H4 (cell line): ENCODE measurements at places on chromosomes 5 and 9.

- DNase-seq = no peak
Observed at GRCh38 chr9:106207298-106207697, 513.0 kb downstream of the TMEM38B start.

DNA sequence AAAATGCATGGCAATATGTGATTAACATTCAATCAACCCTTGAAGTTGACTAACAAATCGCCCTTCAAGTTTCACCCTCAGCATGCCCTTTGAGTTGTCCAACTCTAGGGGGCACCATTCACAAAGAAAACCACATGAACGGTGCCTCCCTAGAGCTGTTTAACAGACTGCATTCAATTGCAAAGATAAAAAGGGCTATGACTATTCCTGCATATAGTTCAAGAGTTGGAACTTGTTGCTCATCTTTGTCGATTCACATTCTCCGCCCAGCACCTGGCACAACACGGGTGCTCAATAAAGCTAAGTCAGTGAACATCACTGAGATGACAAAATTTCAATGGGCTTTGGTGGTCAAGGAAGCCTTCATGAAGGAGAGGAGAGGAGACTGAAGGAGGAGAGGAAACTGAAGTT is 69.6 kb upstream of the SLC30A5 start:
- peak; percentile 56 for DNase-seq

DNA sequence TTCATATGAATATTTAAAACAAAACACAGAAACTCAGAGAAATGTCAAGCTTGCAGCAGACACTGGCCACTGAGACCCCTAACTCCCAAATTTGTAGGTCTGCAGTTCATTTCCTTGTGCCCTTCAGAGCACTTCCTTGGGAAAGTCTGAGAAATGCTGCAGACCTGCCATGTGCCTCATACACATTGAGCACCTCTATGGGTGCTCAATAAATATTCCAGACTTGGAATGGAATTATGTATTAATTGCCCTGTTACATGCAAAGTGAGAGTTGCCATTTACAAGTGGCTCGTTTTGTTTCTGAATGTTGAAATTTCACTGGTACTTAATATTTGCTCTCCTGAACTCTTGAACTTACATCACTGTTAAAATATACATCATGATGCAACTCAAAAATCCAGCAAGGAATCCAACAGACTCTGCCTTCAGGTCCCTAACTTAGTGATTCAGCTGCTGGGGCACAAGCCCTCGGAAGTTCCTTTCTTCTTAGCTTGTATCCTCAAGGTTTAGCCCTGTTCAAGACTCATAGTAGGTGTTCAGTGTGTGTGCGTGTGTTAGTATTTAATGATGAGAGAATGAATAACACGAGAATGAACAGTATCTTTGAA is 90.6 kb downstream of the PTCD2 start:
- no peak for DNase-seq

GRCh38 chr5:62168506-62169281 is 137.3 kb upstream of the KIF2A start:
- DNase-seq = no peak

- DNase-seq = no peak
Observed at GRCh38 chr9:133974631-133975341, 17.3 kb downstream of the VAV2 start.

DNA sequence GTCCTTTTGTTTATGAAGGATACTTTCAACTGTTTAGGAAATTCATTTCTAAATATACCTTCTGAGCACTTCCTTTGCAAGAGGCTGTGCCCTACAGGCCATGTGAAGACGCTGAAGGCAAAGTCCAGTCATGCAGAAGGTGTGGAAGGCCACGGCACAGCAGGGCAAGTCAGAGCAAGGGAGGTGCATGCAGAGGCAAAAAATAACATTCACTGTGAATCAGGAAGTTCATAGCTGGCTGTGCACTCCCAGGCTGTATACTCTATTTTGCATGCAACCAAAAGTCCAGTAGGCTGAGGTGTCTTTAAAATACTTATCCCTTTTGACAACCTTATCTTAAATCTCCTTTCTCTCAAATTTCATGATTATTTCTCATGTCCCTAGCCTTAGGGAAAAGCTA is 50.3 kb downstream of the GNAQ start:
- no peak for DNase-seq

DNA sequence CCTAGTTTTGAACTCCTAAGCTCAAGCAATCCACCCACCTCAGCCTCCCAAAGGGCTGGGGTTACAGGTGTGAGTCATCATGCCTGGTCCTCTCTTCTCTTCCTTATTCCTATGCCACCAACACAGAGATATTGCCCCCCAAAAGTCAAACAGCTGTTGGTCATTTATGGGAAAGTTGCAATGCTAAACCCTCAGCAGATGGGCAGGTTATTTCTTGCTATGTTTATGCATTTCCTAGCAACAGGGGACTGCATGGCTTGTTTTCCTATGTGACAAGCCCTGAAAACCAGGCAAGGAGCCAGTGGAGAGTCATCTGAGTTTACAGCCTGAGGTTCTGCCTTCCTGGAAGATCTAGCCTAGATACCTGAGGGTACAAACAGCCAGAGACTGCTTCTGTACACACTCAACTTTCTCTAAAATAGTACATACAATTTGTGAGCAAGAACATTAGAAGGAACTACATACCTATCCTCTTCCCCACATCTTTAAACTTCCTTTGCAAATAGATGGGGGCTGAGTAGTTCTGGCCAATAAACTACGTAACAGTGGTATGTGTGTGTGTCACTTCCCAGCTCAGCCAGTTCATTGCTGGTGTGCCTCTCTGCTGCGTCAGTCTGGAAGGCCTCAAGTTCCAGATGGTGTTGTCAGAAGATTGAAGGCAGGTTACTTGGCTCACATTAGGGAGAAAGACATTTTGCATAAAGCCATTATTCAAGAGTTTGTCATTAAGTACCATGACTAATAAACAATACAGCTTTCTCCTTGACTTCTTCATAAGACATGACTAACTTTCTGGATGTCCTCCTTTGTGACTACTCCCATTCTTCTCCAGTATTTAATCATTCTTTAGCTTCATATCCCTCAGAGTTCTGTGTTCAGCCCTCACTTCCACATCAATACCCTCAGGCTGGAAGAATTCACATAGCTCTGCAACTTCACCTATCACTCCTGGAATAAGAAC is 65.3 kb downstream of the CSNK1A1 start:
- DNase-seq = peak; percentile 95

DNA sequence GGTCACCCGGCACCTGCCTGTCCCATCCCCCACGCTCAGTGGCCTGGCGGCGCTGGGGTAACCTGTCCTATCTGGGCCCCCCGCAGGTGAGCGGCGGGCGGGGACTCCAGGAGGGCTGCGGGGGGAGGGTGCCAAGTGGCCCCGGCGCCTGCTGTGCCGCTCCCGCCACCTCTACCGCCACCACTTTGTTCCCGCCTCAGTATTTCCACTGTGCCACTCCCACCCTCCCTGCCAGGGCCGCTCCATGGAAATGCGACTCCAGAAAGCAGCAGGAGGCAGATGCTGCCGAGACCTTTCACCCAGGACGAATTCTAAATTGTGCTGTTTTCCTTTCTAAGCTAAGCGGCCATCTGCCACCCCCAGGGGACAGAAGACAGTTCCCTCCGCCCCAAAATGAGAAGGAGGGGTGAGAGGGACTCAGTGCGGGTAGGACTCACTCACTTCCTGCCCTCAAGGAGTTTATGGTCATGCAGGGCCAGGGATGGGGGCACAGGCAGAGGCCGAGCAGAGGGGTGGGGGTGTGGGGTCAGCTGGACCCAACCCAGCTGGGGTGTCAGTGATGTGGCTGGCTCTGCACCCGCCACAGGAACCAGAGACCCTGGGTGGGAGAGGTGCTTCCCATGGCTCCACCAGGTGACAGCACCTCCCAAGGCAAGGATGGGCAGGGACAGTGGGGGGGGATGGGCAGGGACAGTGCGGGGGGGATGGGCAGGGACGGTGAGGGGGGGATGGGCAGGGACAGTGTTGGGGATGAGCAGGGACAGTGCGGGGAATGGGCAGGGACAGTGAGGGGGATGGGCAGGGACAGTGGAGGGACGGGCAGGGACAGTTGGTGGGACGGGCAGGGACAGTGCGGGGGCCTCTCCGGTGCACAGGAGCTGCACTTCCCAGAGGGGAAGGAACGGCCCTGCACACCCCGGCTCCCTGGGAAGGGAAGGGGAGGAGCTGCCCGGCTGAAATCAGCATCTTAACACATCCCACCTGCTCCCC is 17.8 kb downstream of the NOTCH1 start:
- DNase-seq = no peak

- no peak for DNase-seq
Observed at GRCh38 chr5:178396796-178397720, 164.5 kb upstream of the PHYKPL start.

DNA sequence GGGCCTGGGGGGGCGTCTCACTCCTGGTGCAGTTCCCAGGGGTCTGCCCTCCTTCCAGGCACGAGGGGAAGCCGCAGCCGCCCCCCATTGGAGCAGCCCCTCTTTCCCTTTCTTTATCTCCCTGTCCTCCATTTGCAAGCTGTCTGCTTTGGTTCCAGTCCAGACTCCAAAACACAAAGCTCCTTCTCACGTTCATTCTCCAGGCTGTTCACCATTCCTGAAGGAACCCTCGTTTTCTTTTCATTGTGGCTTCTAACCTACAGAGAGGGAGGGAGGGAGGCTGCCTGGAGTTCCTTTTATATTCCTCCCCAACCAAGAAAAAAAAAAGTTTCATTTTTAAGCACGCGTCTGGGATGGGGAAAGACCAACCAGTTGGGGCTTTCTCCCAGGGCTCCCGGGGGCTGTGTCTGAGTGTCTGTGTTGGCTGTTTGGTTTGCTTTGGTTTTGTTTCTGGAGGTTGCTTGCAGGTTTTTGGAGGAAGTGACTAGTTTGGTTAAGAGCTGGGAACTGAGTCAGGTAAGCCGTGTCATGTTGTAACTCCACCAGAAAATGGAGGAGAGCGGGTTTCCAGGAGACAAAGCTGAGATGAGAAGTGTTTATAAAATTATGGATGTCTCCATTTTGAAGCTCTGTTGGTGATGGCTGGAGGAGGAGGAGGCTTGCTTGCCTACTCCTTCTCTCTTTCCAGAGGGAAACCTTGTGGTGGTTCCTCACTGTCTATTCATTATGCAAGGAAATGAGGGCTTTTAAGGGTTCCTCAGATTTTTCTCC is 1.6 kb downstream of the ZNF462 start:
- DNase-seq = peak; percentile 21

DNA sequence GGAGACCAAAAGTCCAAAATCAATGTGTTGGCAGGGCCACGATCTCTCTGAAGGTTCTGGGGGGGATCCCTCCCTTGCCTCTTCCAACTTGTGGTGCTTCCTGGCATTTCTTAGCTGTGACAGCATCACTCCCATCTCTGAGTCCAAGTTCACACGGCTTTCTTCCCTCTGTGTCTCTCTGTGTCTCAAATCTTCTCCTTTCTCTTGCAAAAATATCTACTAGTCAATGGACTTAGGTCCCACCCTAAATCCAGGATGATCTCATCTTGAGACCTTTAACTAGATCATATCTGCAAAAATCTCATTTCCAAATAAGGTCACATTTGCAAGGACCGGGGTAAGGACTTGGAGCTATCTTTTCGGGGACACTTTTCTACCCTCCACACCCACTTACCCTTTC is 186.1 kb downstream of the HSD17B3 start:
- DNase-seq = no peak

- no peak for DNase-seq
Observed at GRCh38 chr9:128043467-128043868, 23.7 kb downstream of the NAIF1 start.

GRCh38 chr5:11182441-11183080 is 421.5 kb upstream of the DAP start:
- DNase-seq = peak; percentile 44

DNA sequence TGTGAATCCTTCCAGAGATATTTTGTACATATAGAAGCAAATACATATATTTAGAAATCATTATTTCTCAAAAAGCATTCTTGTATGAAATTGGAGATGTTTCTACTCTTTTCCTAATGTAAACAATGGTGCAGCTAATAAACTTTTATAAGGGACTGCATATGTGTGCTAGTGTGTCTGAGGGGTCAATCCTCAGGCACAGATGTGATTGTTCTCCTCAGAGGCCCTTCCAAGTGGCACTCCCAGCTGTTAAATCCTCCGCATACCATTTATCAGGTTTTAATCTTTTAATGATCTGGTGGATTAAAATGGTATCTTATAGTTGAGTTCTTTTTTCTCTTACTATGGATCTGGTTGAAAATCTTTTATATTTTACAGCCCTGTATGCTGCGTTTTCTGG is 5.6 kb upstream of the OMD start:
- DNase-seq = no peak

GRCh38 chr9:36987891-36988290 is 46.2 kb downstream of the PAX5 start:
- DNase-seq = no peak

- no peak for DNase-seq
Observed at GRCh38 chr5:136242136-136242535, 49.2 kb upstream of the SMIM32 start.

DNA sequence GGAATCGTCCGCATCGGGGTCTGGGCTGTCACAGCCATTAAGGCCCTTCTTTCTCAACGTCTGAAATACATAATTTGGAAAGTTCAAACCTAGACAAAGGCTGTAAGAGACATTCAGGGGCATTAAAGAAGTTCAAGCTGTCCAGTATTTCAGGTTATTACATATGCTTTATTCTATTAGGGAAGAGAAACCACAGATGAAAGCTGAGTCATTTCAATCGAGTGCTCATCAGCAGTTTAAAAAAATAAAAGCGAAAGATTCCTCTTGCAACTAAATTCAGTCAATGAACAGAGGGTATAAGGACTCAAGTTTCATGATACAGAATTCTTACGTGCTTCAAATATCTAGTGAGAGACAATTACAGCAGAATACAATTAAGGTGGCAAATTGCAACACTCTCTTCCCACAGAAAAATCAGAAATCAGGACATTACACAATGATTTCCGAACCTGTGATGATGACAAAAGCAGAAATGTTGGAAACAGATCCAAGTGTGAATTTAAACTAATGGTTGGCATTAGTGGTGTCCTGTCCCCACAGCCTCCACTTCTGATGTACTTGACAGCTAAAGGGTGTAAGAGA is 121.6 kb downstream of the MEF2C start:
- no peak for DNase-seq

- no peak for DNase-seq
Observed at GRCh38 chr9:86665416-86665815, 281.9 kb downstream of the GAS1 start.

- no peak for DNase-seq
Observed at GRCh38 chr9:121207371-121207940, 5.8 kb upstream of the RAB14 start.

- DNase-seq = no peak
Observed at GRCh38 chr5:61407706-61408270, 75.7 kb downstream of the ZSWIM6 start.

DNA sequence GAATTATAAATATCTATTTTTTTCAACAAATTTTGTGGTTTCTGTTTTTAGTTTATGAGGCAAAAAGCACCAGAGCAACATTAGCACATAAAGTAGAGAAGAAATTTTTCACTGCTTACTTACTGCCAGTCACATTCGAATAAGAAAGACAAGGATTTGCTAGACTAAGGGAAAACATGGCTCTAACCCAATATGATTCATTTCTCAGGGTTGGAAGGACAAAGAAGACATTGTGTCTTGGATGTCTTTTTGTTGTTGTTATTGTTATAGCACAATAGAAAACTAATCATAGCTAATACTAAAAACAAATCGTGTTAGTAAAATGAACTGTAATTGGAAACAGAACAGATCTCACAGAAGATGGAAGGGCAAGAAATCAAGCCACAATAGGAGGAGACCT is 90.9 kb upstream of the SLCO6A1 start:
- no peak for DNase-seq

- no peak for DNase-seq
Observed at GRCh38 chr5:15322421-15322820, 177.6 kb upstream of the FBXL7 start.

- DNase-seq = no peak
Observed at GRCh38 chr9:124776954-124777648, at the start of gene OLFML2A. Gene OLFML2A, plus strand, starts transcription at chr9:124777133. Its CDS starts 138 bp downstream, at chr9:124777271.
